Tibial artery (tissue), 4 donors: ENCODE measurements at places on chromosomes 5 and 9.

- no peak for DNase-seq
These were observed 428.2 kb downstream of the IRX1 start for GRCh38 chr5:4023753-4024335.

DNA sequence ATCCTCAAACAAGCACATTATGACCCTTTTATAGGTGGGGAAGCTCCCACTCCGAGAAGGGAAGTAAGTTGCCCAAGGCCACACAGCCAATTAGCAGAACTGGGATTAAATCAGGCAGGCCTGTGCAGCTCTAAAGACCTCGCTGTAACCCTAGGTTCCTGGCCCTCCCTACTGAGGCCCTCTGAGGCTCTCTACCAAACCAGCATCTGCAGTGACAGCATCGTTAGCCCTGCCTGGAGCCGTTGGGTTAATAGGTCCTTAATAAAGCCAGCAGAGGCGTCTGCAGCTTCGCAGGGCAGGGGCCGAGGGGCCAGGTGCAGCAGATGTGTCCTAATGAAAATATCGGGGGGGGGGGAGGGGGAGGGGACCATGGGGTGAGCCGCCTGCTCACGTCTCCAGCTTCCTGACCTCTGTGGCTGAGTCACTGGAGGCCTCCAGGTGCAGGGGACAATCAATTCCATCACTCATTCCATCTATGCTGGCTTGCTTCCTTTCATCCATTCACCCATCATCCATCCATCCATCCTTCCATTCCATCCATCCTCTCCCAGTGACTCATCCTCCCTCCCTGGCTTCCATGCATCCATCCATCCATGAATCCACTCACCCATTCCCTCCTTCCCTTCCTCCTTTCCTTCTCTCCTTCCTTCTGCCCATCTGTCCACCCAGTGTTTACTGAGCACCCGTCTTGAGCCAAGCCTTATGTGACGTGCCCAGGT, 203.9 kb downstream of the C9orf50 start:
- DNase-seq = no peak

GRCh38 chr5:102959055-102959454, 160.9 kb downstream of the GIN1 start:
- DNase-seq = no peak

DNA sequence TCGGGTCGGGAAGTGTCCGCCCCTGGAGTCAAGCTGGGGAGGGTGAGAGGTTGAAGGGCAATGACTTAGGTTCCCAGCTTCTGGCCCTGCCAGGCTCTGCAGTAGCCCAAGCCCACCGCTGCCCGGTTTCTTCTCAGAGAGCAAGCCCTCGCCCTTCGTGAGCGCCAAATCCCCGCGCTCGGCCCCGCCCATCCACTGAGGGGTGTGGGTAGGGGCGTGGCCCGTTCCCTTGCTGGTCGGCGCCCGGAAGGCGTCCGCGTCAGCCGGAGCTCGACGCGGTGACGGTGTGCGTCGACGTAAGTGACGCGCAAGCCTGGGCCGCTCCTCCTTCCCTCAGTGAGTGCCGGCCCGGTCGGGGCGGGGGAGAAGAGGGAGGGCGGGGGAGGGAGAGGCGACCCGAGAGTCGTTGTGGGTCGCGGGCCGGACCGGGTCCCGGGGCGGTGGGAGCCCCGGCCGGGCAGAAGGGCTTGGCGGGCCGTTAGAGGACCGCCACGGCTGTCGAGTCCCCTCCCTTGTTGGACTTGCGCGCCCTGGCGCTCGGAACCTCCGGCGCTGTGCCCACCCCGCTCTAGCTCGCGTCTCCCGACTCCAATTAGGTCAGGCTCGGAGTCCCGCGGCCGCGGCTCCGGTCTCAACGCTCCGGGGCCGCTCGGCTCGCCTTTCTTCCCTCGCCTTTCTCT, 659 bp downstream of the ZNF131 start:
- DNase-seq = peak; percentile 98

DNA sequence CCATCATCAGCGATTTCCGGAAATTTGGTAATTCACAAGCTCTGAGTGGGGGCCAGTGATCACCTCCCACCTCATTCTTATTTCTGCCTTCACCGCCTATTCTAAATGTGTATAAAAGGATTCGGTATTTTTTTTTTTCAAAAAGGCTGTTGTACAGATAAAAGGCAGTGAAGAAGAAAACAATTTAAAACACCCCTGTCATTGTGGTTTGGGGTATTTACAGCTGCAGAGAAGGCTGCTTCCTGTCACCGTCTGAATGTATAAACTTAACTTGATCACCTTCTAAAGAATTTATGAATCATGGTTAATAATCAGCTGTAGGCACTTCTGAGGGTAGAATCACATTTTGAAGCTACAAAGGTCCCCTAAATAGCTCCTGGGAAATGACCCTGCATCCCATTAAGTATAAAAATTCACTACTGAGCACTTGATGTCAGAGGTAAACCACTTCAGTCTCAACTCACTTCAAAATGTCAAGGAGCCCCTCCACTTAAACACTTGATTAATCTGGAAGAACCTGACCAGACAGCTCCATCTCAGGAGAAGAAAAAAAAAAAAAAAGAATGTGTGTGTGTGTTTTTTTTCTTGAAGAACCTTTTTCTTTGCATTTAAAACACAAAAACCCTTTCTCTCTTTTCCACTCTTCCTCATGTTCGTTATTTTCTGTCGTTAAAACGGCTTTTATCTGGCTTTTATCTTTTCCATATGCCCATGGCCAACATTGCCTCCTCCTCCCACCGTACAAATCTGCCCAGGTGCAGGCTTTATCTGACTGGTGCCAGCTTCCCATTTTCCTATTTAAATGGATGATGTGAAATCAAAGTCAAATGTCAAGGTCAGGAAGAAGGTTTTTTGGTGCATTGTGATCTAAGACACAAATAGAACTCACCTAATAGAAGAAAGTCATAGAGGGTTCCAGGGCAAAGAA, 291.2 kb downstream of the IRX1 start:
- DNase-seq = no peak

- no peak for DNase-seq
These were observed 43.2 kb downstream of the SH3TC2 start for GRCh38 chr5:149019679-149020078.

- DNase-seq = no peak
These were observed 127.1 kb downstream of the FBXL7 start for GRCh38 chr5:15627109-15627508.

DNA sequence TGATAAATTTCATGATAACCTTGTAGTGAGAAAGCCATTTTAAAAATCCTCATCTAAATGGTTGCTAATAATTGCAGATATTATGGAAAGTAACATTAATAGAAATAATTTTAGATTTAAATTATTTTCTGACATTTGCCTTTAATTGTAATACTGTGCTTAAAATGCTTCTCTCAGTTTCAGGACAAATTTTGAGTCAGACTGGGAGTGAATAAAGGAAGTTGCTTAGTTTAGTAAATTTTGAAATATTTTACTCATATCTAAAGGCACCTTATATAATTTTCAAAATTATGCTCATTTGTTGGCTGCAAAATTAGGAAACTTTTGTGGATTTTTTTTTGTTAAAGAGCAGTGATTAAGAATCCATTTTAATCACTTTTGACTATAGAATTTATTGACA, 93.8 kb downstream of the CSNK1G3 start:
- no peak for DNase-seq

GRCh38 chr9:115391168-115391825, 273.3 kb upstream of the TNC start:
- DNase-seq = no peak

- DNase-seq = no peak
These were observed 204.5 kb downstream of the MCTP1 start for GRCh38 chr5:95080441-95080840.

DNA sequence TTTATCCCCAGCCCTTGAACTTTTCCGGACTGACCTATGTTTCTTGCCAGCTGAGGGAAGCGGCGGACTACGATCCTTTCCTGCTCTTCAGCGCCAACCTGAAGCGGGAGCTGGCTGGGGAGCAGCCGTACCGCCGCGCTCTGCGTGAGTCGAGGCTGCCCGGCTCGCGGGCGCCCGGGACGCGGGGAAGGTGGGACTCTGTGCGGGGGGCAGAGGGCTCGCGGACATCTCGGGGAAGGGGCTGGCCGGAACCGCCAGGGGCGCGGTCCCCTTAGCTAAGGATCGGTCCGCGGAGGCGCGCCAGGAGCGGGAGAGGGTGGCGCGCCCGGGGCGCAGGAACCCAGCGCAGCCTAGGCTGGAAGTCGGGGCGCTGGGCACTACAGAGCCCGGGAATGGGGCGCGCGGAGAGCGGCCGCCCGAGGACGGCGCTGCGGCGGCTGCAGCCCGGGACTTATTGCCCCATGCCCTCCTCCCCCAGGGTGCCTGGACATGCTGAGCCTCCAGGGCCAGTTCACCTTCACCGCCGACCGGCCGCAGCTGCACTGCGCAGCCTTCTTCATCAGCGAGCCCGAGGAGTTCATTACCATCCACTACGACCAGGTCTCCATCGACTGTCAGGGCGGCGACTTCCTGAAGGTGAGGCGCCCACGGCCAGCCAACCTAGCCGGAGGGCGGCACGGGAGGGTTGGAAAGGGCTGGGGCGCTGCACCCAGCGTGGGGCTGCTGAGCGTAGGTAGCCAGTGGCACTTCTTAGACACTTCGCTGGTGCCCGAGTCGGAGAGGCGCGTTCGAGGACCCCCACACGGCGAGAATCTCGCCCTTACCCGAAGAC, 922 bp downstream of the CRHBP start:
- DNase-seq = no peak

GRCh38 chr9:117555964-117556629, 141.2 kb upstream of the ASTN2 start:
- DNase-seq = no peak

GRCh38 chr9:113311961-113312360, 8.8 kb upstream of the RNF183 start:
- no peak for DNase-seq

- DNase-seq = no peak
These were observed 119.7 kb downstream of the IRX2 start for GRCh38 chr5:2631758-2632157.

DNA sequence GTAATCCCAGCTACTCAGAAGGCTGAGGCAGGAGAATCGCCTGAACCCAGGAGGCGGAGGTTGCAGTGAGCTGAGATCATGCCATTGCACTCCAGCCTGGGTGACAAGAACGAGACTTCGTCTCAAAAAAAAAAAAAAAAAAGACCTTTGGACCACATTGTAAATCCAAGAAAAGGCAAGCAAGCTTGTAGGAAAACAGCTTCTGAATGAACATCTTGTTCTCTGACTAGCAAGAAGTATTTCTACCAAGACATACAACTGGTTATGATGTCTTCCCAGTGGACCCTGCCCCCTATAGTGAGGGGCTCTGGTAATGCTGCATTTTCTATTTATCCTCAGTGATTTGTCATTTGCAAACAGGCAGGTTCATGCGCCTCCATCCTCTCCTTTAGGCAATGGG, 4.5 kb upstream of the EIF4EBP3 start:
- no peak for DNase-seq

GRCh38 chr5:67989456-67989855, 226.1 kb upstream of the PIK3R1 start:
- no peak for DNase-seq

- DNase-seq = no peak
These were observed 267.9 kb upstream of the PDE4D start for GRCh38 chr5:60161340-60161934.

- no peak for DNase-seq
These were observed 107.7 kb upstream of the GRIN3A start for GRCh38 chr9:101846161-101846560.

GRCh38 chr9:69444791-69445190, 119.8 kb downstream of the ENTREP1 start:
- DNase-seq = no peak

DNA sequence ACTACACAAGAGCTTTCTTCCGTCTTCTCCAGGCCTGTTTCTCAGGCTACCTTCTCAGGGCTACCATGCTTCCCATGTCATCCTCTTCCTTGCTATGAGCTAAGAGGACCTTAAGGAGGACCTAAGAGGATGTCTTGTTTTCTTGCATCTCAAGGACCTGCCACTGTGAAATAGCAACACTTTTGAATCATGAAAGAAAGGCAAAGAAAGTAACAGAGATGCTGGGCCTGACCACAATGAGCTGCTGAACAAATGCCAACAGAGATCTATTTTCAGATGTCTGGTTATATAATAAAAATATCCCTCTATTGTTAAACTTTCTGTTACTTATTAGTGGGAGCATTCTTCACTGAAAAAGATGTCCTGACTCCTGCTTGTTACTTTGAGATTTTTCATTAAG, 36.7 kb upstream of the ANXA1 start:
- DNase-seq = no peak

- no peak for DNase-seq
These were observed 132.2 kb upstream of the HMHB1 start for GRCh38 chr5:143679777-143680176.
